ENCODE measurements at places on chromosomes 2 and 18.

DNA sequence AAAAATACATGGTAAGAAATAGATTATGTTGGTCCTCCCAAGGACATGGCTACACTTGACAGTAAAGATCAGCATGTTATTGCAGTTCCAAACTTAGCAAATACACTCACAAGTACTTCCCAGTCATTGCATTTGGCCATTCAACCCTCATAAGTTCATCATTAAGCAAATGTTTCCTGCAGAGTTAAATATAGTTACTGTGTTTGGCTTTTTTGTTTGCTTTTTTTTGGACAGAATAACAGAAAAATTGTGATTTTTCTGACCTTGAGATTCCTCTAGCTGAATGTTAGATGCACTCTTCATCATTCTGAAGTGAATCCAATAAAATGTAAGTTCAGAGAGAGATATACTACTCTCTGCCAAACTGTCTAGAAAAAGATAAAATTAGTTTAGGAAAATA is 295.3 kb downstream of the GPD2 start:
- no peak for DNase-seq

DNA sequence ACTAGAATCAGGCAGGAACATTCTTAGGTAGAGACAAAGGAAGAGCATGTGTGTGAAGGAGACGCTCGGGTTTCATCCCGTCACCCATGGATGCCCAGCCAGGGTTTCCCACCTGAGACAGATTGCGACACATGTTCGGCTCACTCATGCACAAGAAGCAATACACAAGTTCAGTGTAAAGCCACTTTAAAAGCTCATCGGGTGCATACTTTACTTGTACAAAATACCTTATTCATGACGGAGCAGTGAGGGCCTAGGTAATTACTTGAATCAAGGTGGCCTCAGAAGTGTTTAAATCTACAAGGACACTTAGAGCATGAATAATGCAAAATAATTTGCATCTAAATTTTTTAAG is 42.0 kb downstream of the ZEB2 start:
- DNase-seq = no peak

DNA sequence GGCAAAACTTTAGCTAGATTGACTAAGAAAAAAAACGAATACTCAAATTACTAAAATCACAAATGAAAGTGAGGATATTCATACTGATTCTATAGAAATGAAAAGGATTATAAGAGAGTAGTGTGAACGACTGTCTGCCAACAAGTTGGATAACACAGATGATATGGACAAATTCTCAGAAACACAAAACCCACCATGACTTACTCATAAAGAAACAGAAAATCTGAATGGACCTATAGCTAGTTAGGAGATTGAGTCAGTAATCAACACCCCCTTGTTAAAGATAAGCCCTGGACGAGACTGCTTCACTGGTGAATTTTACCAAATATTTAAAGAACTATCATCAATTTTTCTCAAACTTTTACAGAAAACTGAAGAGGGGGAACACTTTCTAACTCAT is 108.8 kb upstream of the TMEM200C start:
- no peak for DNase-seq

- no peak for DNase-seq
Measured at GRCh38 chr18:4144201-4144600, 310.9 kb downstream of the DLGAP1 start.

DNA sequence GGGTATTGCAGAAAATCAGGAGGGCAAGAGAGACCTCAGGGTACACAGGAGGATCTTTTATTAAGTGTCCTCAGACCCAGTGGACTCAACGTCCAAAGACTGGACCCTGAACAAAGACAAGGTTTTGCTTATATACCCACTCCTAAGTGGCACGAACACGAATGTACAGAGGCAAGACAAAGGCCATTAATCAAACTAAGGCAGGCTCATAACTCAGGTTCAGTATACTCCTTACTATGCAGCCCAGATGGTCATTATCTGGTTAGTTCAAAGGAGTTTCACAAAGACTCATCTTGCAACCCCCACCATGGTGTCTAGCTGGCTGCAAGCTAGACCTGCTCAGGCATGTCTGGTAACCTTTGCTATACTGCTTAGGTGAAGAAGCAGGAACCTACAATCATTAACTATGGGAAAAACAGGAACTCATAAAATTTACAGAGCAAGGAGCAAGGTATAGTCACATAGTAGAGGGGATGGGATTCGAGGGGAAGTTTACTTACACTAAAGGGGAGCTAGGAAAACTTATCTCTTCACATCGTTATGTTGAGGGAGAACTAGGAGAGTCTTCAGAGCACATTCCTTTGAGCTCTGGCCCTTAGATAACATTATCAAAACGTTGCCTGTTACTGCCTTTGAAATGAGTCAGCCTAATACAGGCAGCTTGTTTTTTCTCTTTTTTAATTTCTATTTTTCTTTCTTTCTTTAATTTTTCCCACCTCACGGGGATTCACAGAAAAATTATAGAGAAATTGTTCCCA is 33.9 kb downstream of the SLC4A3 start:
- no peak for DNase-seq

DNA sequence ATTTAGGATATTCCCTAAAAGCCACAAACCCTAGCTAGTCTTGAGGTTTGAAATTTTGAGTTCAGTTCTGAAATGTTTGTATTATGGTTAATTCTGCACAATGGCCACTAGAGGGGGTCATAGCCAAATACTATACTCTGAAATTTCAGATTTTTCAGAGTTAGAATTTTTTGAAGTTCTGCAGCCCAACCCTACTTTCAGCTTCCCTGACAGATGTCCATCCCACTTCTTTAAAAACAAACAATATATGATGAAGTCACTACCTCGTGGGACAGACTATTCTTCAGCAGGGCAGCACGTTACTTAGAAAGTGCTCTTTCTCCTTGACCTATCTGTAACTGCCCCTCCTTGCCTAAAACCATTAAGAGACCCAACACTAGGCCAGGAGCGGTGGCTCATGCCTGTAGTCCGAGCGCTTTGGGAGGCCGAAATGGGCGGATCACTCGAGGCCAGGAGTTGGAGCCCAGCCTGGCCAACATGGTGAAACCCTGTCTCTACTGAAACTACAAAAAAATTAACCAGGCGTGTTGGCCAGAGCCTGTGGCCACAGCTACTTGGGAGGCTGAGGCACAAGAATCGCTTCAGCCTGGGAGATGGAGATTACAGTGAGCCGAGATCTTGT is 48.2 kb upstream of the PAPOLG start:
- peak; percentile 23 for DNase-seq

- DNase-seq = no peak
Measured at GRCh38 chr2:239677453-239678185, 276.8 kb upstream of the HDAC4 start.

- DNase-seq = no peak
Measured at GRCh38 chr2:136389809-136390208, 271.9 kb upstream of the CXCR4 start.

DNA sequence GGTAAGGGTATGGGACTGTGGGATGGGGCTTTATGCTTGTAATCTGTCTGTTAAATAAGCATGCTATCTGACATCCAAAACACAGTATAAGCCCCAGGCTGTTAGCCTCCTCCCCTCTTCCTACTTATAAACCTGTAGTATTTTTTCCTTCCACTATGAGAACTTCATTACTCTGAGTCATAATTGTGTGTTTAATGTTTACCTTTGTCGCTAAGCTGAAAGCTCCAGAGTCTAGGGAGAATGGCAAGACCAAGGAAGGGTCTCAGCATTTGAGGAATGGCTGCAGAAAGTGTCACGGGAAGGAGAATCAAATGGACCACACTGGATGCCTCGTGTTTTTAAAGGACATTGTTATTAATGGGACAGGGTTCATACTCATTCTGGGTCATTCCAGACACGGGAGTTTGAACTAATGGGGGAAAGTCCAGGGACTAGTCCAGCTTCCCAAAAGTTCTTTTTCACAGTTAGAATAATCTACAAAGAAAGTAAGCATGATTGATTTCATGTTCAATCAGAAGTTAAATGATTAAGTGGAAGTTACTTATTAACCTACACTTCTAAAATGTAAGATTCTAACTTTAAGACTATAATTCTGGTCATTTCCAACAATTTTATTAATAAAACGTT is 292.2 kb downstream of the AFF3 start:
- no peak for DNase-seq

GRCh38 chr18:40094441-40094840 is 1860.6 kb upstream of the PIK3C3 start:
- DNase-seq = no peak

GRCh38 chr18:11752116-11752911 is 63.2 kb downstream of the GNAL start:
- DNase-seq = peak; percentile 17

DNA sequence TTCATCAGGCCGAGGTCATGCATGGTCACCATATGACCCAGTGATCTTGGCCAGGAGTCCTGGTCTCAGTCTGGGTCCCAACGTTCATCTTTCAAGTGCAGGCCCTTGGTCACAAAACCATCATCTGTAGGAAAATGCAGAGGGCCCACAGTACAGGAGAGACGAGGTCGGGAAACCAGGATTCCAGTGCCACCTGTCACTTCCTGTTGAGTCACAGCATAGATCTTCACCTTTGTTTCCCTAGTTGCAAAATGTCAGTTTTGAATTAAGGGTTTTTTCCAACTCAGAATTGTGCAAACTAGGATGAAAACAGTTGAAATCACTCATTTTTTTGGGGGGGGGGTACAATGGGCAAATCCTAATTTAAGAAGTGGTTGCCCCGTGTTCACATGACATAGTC is 162.2 kb downstream of the INSIG2 start:
- no peak for DNase-seq

GRCh38 chr2:216888887-216889622 is 29.2 kb upstream of the TNP1 start:
- DNase-seq = no peak

GRCh38 chr2:117949806-117950205 is 64.1 kb downstream of the CCDC93 start:
- no peak for DNase-seq

DNA sequence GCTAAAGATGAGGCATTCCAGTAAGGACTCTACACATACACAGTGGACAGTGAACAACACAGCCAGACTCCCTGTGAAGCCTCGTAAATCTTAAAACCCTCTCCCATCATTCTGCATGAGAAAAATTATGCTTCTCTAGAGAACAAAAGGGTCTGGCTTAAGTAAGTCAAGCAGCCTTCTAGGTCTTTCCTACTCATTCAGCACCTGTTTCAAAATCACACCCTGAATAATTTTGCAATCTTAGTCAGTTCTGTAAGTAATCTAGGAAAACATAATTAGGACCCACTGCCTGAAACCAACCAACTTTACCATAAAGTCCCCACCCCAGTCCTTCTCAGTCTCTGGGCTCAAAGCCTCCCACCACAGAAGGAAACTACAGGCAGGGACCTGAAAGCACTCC is 19.7 kb downstream of the IAH1 start:
- no peak for DNase-seq

DNA sequence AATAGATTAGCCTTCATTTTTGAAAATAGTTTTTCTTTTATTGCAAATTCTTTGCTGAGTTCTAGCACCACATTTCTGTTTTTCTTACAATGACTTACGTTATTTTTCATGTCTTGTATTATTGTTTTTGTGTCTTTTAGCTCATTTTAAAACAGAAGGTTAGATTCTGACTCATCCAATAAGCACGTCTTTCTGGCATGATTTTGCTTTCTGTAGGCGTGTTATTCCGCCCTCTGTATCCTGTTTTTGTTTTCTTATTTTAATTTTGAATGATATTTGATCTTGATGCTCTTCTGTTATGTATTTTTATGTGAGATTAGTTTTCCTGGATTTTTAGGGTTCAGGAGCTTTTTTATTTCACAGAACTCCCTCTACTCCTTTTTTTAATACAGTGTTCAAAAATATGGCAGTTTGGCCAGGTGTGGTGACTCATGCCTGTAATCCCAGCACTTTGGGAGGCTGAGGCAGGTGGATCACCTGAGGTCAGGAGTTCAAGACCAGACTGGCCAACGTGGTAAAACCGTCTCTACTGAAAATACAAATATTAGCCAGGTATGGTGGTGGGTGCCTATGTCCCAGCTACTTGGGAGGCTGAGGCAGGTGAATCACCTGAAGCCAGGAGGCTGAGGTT is 145.0 kb downstream of the CLIP4 start:
- no peak for DNase-seq

DNA sequence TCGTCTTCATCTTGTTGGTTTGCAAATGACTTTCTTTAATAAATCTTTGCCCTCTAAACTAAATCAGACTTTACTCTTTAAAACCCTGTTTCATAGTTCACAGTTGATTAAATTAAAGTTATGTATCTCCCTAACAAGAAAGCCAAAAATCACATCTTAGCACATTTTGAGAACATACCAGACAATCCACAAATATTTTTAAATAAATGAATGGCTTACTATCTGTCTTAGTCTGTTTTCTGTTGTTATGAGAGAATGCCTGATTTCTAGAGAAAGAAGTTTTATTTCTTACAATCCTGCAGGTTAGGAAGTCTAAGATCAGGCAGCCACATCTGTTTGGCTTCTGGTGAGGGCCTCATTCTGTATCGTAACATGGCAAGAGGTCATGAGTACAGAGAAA is 1090.2 kb upstream of the PIK3C3 start:
- no peak for DNase-seq

- no peak for DNase-seq
Measured at GRCh38 chr2:151325581-151326095, 31.8 kb upstream of the TNFAIP6 start.

GRCh38 chr2:238988105-238988504 is 140.2 kb downstream of the TWIST2 start:
- no peak for DNase-seq

DNA sequence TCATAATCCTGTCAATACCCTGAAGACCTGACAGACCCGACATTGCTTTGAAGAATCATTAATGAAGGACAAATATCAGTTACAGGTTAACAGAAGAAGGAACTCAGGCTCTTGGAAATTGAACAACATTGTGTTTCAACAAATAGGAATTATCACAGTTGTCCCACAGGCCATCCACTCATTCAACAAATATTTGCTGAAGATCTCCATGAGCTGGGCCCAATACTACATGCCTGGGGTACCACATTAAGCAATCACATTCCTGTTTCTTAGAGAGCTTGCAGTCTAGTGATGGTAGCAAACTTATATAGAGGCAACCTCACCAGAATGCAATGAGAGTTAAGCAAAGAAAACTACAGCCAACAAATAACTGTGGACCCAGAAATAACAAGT is 671.6 kb upstream of the ACVR2A start:
- no peak for DNase-seq

GRCh38 chr2:112047537-112048235 is 7.4 kb upstream of the TMEM87B start:
- no peak for DNase-seq

GRCh38 chr2:199977984-199978415 is 22.6 kb downstream of the MAIP1 start:
- no peak for DNase-seq

DNA sequence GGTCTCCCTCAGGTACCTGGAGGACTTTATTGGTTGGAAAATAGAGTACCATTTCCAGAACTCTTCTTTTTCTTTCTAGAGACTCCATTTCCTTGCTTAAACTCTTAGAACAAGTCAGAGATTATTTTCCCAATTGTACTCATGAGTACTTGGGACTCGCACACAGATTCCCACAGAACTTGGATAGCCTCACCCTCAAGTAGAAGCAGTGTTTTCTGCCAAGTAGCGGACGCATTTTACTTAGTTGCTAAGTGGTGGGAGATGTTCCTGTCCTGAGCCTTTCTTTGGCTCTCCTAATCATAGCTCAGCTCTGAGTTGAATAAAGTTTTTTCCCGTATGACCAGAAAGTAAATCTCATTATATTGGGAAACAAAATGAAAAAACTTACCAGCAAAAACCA is 17.2 kb downstream of the SLC30A3 start:
- DNase-seq = peak; percentile 28

- DNase-seq = no peak
Measured at GRCh38 chr2:144776766-144777165, 256.8 kb upstream of the ZEB2 start.
